GM19239 (cell line): ENCODE measurements at places on chromosomes 7 and 10.

DNA sequence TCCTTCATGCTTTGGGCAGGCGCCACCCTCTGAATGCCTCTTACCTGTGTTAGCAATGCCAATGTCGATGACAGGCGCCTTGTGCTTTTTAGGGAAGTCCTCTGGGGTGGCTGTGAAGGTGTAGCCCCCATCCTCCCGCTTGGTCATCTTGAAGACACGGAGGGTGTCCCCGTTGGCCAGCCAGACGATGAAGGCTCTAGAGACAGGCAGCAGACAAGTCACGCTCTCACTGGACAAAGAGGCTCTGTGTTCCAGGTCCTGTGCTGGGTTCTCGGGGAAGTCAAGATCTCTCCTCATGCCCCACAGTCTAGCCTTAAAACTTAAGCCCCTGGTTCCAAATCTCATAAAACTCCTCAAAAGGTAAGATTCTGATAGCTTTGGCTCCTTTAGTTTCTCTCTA is 5.1 kb downstream of the TBL2 start:
- DNase-seq, result no peak

GRCh38 chr10:21895932-21896331 is 107.6 kb downstream of the DNAJC1 start:
- DNase-seq, result no peak

DNA sequence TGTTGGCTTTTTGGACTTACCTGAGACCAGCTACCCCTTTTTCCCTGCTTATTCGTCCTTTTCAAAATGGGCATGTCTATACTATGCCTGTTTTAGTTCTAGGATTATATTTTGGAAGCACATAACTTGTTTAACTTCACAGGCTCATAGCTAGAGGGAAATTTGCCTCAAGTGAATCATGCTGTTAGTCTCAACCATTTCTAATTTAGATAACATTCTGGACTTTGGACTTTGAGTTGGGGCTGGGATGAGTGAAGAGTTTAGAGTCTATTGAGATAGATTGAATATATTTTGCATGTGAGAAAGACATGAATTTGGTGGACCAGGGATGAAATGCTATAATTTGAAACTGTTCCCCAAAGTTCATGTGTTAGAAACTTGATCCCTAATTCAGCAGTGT is 554.6 kb upstream of the C7orf33 start:
- DNase-seq, result no peak

GRCh38 chr7:46391231-46392201 is 470.4 kb upstream of the IGFBP3 start:
- no peak for DNase-seq

GRCh38 chr7:22859641-22860290 is 37.1 kb upstream of the TOMM7 start:
- DNase-seq, result no peak

- DNase-seq, result no peak
Measured at GRCh38 chr10:30834651-30835050, 197.0 kb downstream of the ZNF438 start.

GRCh38 chr10:43221419-43222209 is 45.3 kb downstream of the RASGEF1A start:
- DNase-seq, result no peak

- DNase-seq, result no peak
Measured at GRCh38 chr7:48664241-48664640, 260.1 kb upstream of the CDC14C start.

DNA sequence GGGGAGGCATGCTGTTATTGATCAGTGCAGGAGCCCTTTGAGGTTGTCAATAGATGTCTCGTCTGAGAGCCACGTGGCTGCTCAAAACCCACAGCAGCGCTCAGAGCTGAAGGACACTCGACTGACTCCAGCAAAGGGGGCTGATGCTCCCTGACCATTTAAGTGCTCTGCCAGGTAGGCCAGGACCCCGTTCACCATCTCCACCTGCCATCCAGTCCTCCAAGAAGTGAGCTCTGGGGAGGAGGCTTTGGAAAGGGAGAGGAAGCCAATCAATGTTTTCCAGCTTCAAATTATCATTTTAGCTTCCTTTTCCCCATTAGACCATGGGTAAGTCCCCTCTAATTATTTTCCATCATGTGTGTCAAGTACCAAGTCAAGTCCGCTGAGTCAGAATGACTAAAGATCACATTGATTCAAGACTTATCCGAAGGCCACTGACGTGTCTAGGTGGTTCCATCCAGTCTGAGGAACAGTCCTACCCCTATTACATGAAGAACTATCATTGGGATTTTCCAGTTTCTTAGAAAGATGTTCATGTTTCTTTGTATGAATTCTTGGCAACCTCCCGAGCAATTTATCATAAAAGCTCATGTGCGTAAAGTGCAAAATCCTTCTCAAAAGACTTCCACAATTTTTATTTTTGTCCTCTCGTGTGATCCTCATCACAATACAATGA is 302.6 kb upstream of the LYZL1 start:
- DNase-seq, result no peak

DNA sequence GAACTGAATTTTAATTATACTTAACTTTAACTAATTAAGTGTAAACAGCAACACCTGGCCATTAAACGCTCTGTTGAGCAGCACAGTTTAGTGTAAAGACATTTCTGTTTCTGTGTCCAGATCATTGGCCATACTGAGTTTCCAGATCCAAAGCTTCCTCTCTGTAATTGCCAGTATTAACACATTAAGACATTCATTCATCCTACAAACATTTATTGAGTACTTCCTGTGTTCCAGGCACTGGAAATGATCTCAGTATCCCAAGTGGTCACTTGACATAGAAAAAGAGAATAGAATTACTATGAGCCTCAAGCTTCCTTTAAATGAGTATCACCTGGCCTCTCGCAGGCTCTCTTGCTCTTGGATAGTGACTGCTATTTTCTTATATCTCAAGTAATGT is 618.1 kb downstream of the SORCS3 start:
- DNase-seq, result no peak

- DNase-seq, result no peak
Measured at GRCh38 chr10:99365736-99366135, 36.6 kb downstream of the CNNM1 start.

- no peak for DNase-seq
Measured at GRCh38 chr10:35819011-35819410, 176.9 kb upstream of the FZD8 start.

GRCh38 chr7:141463986-141464385 is 87.2 kb upstream of the AGK start:
- DNase-seq, result no peak

GRCh38 chr7:159013825-159014289 is 130.8 kb downstream of the VIPR2 start:
- no peak for DNase-seq

DNA sequence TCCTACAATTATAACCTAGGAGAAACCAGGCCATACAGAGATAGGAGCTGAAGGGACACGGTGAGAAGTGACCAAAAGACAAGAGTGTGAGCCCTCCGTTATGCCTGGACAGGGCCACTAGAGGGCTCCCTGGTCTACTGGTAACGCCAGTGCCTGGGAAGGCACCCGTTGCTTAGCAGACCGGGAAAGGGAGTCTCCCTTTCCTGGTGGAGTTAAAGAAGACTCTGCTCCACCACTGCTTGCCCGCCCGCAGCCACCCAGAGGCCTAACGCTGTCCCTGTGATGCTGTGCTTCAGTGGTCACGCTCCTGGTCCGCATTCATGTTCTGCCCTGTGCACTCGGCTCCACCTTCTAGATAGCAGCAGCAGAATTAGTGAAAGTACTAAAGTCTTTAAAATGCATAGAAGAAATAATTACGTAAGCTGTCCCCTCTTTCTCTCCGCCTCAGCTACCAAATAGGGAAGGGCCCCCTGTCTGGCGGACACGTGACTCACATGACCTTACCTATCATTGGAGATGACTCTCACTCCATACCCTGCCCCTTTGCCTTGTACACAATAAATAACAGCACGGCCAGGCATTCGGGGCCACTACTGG is 34.8 kb downstream of the GRID2IP start:
- DNase-seq, result no peak

DNA sequence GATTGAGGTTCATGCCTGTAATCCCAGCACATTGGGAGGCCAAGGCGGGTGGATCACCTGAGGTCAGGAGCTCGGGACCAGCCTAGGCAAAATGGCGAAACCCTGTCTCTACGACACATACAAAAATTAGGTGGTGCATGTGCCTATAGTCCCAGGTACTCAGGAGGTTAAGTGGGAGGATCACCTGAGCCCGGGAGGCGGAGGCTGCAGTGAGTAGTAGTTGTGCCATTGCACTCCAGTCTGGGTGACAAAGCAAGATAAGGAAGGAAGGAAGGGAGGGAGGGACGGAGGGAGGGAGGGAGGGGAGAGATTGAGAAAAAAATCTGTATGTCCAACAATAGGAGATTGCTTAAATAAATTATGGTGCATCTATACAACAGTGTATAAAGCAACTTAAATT is 13.2 kb downstream of the TLL2 start:
- DNase-seq, result no peak

GRCh38 chr7:41570766-41571165 is 132.1 kb downstream of the INHBA start:
- DNase-seq, result no peak

DNA sequence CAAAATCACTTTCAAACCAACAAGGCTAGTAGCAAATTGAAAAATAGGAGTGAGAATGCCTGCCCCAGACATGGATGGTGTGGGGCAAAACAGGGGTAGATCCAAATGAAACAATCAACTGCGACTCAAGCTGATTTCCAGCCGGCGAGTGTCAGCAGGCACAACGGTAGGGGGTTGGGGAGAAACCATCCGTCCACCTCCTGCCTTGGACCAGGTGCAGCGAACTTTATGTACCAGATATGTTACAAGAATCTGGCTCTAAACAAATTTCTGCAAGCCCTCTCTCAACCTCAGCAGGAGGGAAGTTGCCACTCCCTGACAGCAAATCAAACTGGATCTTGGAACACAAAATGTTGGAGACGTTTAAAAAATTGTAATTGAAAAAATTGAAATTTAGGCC is 45.2 kb downstream of the PYROXD2 start:
- DNase-seq, result no peak

GRCh38 chr10:110459600-110459999 is 38.1 kb upstream of the DUSP5 start:
- DNase-seq, result no peak

GRCh38 chr7:101370836-101371235 is 8.2 kb downstream of the COL26A1 start:
- no peak for DNase-seq

DNA sequence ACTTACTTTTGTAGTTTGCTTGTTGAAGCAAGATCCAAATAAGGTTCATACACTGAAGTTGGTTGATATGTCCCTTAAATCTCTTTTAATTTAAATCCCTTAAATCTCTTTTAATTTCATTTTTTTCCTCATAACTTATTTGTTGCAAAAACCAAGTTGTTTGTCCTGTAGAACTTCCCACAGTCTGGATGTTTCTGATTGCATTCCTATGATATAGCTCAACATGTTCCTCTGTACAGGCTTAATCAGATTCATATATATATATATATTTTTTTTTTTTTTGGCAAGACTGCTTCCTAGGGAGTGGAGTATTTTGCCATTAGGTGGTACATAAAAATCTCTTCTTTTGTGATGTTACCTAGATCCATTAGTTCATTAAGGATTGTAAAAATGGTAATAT is 174.9 kb upstream of the MKLN1 start:
- no peak for DNase-seq

DNA sequence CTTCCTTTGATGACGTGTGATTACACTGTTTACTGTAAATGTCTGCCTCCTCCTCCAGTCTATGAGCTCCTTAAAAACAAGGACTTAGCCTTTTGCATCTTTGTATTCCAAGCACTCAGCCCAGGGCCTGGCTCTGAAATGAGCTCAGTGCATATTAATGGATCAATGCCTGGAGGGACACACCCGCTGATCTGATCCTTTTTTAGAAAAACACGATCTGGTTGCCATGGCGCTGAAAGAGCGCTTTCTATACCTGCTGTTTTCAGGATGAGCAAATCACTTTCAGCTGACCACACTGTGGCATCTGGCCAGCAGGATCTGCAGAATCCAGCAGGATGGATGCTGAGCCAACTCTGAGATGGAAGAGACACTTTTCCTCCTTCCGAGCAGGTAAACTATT is 37.8 kb upstream of the GARS1 start:
- DNase-seq, result no peak

DNA sequence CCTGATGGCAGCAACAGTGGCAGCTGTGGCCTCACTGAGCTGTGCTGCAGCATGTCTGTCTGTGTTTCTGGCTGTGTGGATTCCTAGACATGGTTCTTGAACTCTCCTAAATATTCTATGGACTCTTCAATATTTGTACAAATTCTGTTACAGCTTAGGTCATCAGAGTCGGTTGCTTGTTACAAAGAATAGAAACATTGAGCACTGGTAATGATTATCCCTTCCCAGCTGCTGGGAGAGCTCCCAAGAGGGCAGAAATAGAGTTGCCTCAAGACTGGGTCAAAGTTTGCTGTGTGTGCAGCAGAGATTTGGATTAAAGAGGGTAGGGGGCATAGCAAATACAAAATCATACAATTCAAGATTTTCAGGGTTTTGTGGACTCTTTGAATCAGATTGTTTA is 337.1 kb upstream of the AKR1E2 start:
- no peak for DNase-seq

- DNase-seq, result no peak
Measured at GRCh38 chr7:81973117-81973516, 203.3 kb upstream of the HGF start.

DNA sequence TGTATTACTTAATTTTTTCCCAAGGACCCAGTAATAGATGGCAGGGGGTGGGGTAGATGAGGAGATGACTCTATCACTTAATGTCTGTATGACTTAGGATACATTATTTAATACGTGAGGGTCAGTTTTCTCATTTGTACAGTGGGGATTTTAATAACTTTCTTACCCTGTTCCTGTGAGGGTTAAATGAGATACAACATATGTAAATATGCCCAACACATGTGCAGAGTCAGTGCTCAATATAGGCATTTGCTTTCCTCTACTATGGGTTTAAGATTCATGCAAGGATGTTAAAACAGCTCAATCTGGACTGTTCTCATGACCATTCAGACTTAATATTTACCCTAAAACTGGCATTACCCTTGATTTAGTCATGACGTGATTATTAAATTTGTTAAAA is 31.2 kb downstream of the ST7 start:
- DNase-seq, result no peak

DNA sequence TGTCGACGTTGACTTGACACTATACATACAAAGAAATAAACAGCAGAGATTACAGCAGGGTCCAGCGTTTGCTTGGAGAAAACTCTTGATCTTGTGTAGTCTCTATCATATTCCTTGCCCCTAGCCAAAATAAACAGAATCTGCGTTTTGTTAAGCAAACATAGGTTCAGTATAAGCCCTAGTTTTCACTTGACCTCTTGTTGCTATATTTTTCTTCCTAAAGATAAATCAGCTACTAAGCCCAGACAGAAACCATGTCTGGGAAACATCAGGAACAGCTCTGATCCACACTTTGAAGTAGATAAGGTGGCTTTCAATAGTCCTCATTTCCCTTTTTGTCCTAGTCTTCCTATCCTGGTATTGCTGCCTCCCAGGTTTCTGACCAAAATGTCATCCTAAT is 328.2 kb upstream of the MAGI2 start:
- DNase-seq, result no peak

- DNase-seq, result no peak
Measured at GRCh38 chr7:106206826-106207541, 77.8 kb downstream of the NAMPT start.

- DNase-seq, result no peak
Measured at GRCh38 chr10:55146032-55146431, 345.0 kb upstream of the PCDH15 start.

GRCh38 chr7:157495177-157495553 is 158.4 kb downstream of the DNAJB6 start:
- DNase-seq, result no peak
